ENCODE measurements at places on chromosomes 1 and 21.

DNA sequence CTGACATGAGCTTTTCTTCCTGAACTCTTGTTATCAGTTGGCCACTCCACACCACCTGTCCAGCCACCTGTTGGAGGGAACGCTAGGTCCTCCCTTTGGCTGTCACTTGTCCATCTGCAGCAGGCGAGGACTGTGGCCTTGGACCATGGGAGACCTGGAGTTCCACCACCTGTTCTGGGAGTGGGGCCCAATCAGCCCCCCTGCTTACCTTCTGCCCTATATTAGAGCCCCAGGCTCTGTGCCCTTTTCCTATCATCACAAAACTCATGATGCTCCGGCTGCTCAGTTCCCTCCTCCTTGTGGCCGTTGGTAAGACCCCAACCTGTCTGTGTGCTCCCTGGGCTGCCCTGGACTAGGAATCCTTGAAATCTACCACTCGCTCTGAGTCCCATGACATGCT is at the start of gene CELA3A:
TSS of gene CELA3A (plus strand) at position 249 of the 400 bp plus-strand sequence. CDS start at position 267, 18 bp downstream.
- DNase-seq: no peak

GRCh38 chr1:7680955-7681268 is 90.2 kb upstream of the VAMP3 start:
- no peak for DNase-seq

- no peak for DNase-seq
Measured at GRCh38 chr1:67485046-67485811, 55.0 kb upstream of the SERBP1 start.

DNA sequence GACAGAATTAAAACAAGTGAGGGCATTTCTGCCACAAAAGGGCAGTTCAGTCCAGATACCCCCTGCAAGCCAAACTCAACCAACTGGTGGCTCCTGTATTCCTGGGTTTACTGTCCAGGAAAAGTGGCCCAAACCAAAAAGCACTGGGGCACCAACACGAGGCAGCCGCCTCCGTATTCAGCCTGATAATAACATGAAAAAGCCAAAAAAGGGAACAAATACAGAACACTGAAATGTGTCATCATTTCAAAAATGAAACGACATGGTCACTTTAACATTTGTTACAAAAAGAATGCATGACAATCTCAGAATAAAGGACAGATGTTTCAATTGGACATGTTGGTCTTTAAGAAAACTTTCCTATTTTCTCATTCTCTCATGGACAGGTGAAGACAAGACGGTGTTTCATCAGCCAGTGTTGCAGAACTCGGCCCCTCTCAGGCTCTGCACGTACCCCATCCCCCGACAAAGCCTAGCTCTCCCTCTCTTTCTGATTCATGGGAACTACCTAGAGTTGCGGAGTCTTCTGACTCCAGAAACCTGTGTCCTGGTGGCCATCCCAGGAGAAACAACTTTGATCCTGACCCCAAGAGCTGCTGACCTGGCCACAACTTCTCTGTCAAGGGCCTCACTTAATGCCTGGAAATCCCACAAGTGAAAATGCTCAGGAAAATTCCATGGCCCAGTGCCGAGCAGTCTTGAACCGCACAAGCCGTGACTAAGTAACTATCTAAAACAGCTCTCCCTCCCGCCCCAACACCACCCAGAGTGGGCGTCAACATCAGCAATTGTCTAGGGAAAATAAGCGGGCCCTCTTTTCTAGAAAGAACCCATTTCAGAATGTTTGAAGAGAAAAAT is 27.1 kb downstream of the ZBTB17 start:
- peak; percentile 36 for DNase-seq

DNA sequence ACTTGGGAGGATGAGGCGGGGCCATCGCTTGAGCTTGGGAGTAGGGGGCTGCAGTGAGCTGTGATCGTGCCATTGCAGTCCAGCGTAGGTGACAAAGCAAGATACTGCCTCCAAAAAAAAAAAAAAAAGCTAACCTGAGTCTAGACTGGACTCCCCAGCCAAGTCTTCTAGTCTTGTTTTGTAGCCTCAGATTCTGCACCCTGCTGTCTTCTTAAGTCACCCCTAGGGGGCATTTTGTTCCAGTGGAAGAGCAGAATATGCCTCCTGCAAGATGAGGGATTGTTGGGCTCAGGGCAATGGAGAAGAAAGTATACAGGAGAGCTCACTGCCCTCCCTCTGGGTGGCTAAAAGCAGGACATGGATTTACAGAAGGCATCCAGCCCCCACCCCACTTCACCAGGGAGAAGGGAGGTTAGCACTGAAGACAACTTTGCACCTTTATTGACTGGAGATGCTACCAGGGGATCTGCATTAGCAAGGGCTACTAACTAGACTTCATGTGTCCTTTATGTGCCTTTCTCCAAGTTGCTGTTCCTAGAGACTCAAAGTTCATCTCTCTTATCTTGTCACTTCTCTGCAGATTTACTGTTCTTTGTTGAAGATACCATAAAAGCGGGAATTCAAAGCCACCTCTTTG is 15.3 kb upstream of the RNF187 start:
- no peak for DNase-seq

DNA sequence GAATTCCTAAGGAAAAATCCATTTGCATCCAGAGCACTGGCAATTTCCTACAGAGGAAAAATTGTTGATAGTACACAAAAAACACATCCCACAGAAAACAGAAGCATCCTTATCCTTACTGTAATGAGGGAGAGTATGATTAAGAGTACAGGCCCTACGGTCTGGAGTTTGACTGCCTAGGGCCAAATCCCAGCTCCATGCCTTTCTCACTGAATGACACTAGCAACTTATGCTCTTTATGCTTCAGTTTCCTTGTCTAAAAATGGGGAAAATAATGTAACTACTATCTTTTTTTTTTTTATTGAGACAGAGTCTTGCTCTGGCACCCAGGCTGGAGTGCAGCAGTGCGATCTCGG is 27.8 kb upstream of the CEP350 start:
- no peak for DNase-seq

- no peak for DNase-seq
Measured at GRCh38 chr1:47703156-47703825, 265.4 kb downstream of the FOXD2 start.

DNA sequence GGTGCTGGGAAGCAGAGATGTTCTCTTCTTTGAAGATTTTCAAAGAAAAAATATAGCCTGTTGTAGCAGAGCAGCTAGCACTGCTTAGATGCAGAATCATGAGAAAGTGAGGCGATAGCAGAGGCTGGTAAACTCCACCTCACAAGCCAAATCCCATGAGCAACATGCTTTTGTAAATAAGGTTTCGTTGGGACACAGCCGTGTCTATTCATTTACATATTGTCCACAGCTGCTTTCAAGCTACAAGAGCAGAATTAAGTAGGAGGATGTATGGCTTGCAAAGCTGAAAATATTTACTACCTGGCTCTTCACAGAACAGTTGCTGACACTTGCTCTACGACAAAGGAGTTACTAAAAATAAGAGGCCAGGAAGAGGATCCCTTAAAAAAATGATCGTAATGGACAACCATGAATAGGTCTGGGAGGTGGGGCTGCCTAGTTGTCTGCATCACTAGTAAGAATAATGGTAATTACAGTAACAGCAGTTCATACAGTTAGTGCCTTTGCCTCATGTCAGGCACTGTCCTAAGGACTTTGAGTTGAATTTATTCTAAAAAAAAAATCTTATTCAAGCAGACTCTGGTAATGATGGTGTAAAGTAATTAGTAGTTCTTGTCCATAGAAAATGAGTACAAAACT is 622.0 kb downstream of the KIF26B start:
- DNase-seq: no peak

- DNase-seq: no peak
Measured at GRCh38 chr1:109427171-109427467, 871 bp upstream of the PSMA5 start.

GRCh38 chr1:201226859-201227488 is 36.4 kb downstream of the IGFN1 start:
- DNase-seq: no peak

GRCh38 chr1:59520194-59520593 is 223.3 kb downstream of the FGGY start:
- no peak for DNase-seq

DNA sequence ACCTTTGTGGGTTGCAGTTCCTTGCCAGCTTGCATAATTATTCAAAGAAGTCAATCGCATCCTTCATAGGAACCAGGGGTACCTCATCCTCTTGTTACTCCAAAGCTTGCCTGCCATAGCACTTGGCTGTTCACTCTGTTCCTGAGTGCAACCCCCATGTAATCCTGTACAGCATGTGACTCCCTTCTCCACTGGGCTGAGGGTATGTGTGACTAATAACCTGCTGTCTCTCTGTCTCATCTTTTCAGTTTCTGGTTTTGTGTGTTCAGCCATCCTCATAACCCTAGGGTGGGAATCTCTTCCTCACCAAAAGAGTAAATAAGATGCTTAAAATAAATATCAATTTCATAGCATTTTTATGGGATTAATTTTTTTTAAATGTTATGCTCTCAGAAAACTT is 351.9 kb downstream of the S1PR1 start:
- no peak for DNase-seq

DNA sequence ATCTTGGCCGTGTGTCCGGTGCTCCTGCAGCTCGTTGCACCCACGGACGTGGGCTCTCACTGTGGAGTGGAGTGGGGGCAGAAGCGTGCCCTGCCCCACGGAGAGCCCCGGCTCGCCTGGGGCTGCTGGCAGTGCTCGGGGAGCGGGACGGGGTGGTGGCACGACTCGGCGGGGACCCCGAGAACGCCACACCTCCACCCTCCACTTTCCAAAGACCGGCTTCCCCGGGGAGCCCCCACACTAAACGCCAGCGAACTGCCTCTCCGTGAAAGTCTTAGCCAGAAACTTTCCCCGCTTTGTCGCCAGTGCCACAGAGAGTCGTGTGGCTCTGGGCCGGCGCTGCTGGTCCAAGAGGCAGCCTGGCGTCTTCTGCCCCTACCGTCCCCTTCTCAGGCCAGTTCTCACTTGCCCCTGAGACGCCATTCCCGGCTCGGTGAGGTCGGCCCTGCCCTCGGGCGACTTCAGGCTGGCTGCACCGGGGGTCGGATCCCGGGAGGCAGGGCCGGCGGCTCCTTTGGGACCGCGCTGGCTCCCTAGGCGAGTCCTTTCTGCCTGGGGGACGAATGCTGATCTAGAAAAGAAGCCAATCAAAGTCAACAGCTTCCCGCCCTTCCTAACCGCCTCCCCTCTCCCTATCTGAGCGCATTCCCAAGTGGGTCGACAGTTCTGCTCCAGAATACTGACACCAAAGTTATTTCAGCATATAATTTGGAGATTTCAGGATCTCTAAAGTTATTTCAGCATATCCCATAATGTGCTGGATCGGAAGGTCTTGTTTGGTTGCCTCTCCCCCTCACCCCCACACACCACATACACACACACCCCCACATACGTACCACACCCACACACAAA is 2.6 kb upstream of the SAMD13 start:
- DNase-seq: no peak

DNA sequence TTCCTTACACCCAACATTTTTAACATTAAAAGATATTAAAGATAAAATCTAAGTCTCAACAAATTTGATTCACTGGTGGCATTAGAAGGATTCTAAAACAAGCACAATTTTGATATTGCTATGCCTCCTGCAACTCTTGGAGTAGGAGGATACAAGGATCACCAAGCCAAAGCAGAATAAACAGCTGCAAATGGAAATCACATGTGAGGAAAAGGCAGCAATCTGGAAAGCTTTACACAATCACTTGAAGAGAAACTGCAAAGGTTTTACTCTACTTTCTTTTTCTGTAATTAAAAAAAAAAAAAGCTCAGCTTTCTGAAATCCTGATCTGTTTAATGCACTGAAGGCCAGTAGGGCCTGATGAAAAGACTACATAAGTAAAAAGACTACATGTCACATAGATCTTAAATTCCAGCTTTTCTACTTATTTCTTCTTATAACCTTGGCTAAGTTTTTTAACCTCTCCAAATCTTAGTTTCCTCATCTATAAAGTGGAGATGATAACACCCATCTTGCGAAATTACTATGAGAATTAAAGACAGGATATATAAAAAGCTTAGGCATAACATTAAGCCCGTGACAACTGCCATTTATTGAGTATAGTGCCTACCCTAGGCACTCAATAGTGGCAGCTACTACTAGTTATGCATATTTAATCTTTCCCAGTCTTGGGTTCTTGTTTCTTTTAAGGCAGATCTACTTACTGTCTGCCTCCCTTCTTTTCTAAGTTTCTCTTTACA is 73.5 kb downstream of the EPS15 start:
- no peak for DNase-seq

GRCh38 chr1:243827206-243827605 is 22.8 kb downstream of the AKT3 start:
- no peak for DNase-seq

DNA sequence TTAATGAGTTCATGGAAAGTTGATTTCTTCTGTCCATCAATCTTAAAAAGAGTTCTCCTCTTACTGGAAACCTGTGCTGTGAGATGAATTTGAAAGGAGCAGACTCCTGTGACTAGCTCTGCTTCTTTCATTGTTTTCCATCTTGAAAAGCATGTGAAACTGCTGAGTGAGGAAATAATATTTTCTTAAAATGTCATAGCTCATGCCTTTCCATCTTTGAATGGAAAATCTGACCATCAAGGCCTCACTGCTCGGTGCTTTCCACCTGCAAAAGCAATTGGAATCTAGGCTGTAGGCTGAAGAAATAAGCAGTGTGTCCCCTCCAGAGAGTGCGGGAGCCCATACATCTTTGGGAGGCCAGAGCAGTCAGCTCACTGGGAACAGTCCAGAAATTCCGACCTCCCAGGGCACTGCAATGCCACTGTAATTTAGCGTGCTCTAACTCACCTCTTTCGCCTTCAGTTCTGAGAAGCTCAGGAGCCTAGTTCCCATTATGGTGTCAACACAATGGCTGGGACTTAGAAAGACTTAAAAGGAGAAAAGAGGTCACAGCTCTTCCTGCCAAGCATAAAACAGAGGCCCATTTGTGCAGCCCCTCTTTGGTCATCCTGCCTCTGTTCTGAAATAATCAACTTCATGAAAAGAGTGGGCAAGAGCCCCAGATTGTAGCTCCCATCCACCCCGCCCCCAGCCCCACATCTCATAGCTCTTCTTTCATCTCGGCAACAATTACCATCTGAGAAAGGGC is 50.4 kb upstream of the F3 start:
- DNase-seq: no peak

DNA sequence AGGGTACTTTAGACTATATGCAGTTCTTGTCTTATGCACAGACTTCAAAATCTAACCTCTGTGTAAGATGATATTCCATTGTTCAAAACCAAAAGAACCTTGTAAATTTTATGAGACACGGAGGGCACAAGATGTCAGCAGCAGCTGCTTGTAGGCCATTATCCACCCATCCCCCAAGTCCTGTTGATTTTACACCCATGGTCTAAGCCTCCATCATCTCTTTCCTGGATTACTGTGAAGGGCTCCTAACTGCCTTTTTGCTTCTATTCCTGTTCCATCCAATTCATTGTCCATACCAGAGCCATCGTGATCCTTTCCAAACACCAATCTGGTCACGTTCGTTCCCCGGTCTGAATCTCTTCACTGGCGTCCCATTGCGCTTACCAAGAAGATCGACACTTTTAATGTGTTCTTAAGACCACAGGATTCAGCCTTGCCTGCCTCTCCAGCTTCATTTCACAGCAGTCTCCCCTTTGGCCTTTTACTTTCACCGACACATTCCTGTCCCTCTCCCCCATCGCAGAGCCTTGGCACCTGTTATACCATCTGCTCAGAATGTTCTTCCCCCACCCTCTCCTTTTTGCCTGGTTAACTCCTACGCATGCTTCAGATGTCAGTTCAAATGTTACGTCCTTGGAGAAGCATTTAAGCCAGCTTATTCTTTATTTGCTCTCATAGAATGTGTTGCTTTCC is 107.3 kb upstream of the POU3F1 start:
- DNase-seq: no peak

Measured in stimulated activated CD8-positive, alpha-beta memory T cell treated with anti-CD3 and anti-CD28 coated beads, Interleukin-4, amount 100 ng/mL, for 24 hours (primary cell).